Endothelial cell (in vitro differentiated cells): ENCODE measurements at places on chromosomes 12 and 14.

DNA sequence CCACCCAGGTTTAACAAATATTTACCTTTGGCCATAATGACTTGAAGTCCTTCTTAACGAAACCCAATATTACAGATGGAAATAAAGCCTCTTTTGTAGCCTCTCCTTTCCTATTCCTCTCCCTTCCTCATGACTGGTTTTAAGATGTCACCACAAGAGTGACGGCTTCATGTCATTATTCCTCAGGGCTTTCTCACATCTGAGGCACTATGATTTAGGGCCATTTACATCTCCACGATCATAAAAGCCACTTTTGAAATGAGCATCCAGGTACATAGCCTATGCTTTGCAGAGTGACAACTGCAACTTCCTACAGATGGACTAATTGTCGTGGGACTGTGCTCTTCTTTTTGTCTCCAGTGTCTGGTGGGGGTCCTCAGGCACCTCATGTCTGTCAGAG is 32.3 kb upstream of the DACT1 start:
- DNase-seq, result no peak

- no peak for DNase-seq
Measured at GRCh38 chr12:24232531-24232930, 283.1 kb upstream of the SOX5 start.

DNA sequence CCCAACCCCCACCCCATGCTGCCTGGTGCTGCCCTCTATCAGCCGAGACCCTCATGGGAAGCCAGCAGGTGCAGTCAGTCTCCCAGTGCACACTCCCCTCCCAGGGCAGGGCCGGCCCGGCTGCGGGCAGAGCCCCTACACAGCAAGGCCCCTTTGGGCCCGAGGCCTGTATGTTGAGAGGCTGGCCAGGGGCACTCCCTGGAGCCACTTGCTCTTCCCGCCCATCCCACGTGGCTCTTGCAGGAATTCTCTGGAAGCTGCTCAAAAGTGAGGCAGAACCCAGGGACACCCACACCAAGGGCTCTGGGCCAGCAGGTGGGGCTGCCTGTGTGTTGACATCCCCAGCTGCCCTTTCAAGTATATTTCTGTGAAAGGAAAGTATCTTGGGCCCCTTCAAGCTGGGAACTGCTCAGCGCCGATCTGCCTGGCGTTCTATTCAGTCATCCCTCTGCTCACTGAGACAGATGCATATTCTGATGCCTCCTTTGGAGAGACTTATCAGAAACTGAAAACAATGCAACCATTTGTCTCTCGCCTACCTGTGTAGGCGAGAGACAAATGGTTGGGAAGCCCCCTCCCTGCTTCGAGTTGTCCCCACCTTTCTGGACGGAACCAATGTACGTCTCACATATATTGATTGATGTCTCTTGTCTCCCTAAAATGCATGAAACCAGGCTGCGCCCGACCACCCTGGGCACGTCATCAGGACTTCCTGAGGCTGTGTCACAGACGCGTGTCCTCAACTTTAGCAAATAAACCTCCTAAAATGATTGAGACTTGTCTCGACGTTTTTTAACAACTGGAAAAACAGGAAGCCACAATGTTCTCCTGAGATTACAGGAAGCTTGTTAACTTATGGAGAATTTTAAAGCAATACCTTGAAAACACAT is 6.0 kb downstream of the GPR132 start:
- DNase-seq, result no peak

DNA sequence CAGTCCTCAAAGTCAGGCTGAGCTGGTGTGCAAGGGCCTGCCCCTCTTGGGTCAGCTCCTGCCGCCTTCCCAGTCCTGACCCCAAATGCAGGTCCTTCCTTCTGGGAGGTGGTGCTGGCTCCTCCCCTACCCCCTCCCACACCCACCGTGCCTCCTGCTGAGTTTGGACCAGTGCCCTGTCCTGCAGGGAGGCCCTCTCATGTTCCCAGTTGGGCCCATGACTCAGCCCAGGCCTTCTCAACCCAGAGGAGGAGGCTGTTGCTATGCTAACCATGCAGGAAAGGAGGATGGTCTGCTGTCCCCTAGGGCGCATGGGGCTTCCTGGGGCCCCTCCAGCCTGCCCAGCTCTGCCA is 4.4 kb downstream of the ZBTB42 start:
- no peak for DNase-seq

DNA sequence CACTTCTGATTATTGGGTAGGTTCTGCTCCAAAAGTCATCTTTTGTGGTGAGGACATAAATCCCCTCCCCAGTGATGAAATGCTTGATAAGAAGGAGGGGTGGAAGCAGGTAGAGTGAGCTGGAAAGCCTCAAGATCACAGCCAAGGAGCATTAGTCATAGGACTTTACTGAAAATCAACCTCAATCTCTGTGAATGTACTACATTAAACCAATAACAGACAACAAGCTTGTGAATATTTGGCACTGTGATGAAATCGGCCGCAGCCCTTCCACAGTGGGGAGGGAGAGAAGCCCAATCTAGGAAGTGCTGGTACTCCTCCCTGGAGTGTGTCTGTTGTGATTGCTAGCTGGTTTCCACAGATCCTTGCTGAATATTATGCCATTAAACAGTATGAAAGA is 41.2 kb upstream of the PTCSC3 start:
- DNase-seq, result no peak

DNA sequence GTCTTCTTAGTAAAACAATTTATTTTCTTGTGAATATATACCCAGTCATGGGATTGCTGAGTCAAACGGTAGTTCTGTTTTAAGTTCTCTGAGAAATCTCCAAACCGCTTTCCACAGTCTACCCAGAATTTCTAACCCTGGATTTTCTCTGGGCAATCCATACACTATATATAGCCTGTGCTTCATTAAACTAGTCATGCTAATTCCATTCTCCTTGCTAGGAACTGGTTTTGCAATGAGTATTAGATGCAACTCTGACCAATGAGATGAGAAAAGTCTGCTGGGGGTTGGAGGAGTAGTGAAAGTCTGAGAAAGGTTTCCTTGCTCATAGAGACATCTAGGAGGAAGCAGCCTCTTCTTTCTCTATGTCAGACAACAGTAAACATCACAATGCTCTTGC is 196.1 kb upstream of the CDKN3 start:
- no peak for DNase-seq

DNA sequence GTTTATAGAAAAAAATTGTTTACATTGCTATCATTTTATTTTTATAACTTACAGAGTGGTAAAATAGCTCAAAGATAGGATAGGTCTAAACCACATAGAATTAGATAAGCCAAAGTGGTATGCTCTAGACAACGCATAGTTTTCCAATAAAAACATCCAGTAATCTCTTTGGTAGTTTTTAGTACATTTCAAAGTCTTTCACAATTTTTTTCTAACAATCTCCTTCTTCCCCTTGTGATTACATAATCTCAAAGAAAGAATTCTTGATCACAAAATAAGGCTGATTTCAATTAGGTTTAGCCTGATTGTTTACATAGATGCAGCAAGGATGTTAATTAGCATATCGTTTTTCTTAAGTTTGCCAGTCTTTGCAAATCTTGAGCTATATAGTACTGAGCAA is 460.0 kb downstream of the FUT8 start:
- no peak for DNase-seq

DNA sequence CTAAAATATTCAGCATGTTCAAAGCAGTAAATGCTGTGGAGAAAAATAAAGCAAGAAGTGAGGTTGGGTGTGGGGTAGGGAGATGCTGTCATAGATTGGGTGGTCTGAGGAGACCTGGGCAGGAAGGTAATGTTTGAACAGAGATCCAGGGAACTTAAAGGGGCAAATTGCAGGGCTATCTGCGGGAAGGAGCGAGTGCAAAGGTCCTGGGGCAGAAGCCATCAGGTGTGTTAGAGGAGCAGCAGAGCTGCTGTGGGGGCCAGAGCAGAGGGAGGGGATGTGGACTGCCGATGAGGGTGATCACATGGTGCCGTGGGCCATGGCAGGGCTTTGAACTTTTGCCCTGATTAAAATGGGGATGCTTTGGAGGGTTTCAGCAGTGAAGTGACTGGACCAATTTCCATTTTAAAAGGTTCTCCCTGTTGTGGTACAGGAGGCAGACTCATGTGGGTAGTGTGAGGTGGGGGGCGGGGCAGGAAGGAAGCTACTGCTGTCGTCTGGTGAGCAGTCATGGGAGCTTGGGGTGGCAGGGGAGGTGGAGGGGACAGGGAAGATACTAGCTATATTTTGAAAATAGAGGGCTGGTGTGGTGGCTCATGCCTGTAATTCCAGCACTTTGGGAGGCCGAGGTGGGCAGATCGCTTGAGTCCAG is 145.0 kb downstream of the AACS start:
- DNase-seq, result no peak

DNA sequence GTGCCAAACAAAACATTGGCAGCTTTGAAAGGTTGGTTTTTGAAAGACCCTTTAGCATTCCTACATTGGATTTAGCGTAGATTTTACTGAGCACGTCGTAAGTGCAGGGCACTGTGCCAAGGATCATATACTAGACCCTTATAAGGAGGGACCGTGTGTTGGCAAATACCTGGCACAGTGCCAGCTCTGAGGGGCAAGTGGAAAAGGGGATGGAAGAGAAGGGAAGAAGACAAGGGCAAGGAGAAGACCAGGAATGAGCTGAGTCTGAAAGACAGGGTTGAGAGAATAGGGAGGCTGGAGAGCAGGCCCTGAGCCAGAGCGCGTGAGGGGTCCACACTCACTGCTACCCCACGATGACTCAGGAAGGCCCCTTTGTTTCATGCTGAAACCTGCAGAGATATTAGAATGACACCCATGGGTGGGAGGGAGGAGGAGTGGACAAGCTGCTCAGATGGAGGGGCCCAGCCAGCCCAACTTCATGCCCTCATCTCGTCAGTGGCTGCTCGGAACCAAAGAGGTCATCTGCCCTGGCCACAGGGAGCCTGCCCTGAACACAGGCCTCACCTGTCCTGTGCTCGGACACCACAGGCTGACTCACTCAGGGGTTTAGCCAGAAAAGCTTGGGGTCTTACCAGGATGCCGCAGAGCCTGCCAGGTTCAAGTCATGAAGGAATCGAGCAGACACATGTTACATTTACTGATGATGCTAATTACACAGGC is 25.0 kb downstream of the RAB35 start:
- no peak for DNase-seq

DNA sequence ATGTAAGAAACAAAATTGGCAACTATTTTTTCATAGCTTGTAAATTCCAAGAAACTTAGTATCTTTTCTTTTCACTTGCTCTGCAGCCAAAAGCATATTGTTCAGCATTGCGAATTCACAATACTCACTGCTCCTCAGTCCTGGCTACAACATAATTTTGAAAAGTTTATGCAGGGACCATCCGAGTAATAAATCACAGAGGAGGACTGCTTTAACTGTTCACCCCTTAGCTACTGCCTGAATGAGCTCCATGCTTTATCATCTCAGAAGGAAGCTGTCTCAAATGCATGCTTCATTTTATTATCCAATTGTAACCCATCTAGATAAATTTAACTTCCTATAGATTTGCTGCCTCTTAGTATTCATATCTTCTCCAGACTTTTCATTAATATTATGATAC is 827.8 kb downstream of the DIO2 start:
- no peak for DNase-seq

DNA sequence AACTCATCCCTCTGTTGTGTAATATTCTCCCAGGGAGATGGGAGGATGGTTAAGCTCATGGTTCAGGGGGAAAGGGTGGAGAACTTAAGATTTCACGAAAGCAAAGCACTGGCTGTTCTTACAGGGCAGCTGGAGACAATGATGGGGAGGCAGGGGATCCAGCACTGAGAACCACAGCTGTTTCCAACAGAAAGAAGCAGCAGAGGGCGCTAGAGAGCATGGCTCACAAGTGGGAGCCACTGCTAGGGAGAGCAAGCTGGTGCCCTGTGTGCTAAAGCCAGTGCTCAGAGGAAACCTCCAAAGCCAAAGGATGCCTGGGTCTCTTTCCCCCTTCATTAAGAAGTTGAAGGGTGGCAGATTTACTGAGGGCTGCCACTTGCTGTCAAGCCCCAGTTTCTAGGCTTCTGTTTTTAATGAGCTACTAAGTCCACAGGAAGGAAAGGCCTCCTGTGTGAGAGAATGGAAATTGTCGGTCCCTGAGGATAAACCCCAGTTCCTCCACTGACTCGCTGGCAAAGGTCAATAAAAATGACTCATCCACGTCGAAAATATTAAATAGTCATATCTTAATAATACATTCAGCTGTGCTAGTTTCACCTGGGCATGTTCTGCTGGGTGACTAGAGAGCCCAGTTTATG is 199.7 kb downstream of the ANO2 start:
- DNase-seq, result peak; percentile 85

GRCh38 chr14:80955416-80955941 is at the start of gene TSHR:
TSHR (plus strand) TSS chr14:80955621; CDS start chr14:80955681, 60 bp downstream.
- peak; percentile 15 for DNase-seq

DNA sequence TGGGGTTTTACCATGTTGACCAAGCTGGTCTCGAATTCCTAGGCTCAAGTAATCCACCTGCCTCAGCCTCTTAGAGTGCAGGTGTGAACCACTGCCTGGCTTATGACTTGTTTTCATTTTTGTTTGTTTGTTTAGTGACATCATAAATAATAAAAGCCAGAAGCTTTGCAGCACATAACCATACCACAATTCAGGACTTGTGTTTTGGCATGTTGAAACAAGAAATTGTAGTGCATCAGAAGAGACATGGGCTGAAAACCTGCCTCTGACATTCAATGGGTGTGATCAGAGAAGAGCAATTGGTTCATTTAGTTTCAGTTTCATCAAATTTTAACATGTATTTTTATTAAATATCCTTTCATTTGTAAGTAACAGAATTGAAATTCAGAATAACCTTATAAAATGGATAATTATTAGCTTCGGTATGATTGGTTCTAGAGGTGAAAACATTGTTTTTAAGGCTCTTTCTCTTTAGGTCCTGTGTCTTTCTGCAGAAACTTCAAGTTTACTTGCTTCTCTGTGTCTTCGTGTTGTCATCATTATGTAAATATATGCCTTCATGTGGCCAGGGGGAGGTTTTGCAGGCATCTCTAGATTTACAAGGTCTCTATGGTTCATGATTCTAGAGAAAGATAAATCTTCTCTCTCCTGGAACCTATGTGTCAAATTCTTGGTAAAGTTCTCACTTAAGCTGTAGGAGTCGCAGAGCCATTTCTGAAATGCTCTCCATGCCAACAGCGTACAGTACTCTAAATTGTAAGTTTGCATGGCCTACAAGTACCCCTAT is 312.0 kb downstream of the KCNC2 start:
- no peak for DNase-seq

GRCh38 chr12:132603240-132604150 is 6.9 kb downstream of the LRCOL1 start:
- DNase-seq, result peak; percentile 28

- peak; percentile 90 for DNase-seq
Measured at GRCh38 chr12:53938326-53939140, at the start of gene HOXC13. HOXC13 (plus strand) TSS chr12:53938831; CDS start chr12:53938907, 76 bp downstream.
